ENCODE measurements at places on chromosomes 7 and 10.
A peak's percentile ranks its signal among the peaks of the same experiment; 100 is the strongest.

- DNase-seq, result no peak
These were observed 461 bp upstream of the ETV1 start for GRCh38 chr7:13989949-13990305.

DNA sequence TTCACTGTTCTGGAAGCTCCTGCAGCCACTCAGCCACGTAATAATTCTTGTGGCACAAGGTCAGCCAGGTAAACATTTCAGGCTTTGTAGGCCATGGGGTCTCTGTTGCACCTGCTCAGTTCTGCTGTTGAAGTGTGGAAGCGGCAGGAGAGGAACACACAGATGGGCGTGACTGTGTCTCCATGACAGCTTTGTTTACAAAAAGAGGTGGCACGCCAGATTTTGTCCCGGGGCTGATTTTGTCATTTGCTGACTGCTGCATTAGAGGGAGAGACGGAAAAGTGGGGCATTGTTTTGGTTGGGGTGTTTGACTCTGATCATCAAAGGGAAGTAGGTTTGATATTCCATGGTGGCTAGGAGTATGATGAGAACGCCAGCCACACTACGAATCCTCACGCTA, 103.1 kb downstream of the PRKAG2 start:
- no peak for DNase-seq

DNA sequence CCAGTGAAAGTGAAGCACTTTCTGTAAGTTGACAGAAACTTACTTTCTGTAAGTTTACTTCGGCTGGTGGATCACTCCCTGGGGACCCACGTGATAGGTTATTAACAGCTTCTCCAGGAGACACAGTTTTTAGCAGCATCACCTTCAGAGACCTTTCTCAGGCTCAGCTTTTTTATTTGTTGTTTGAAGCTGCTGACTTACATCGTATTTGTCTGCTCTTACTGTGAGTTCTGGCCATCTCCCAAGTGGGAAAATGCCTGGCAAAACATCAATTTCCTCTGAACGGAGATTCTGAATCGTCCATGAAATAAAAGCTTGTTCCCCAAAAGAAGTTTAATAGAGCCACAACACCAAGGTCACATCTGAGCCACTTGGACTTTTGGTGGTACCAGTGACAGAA, 178.7 kb upstream of the PODXL start:
- peak; percentile 32 for DNase-seq

DNA sequence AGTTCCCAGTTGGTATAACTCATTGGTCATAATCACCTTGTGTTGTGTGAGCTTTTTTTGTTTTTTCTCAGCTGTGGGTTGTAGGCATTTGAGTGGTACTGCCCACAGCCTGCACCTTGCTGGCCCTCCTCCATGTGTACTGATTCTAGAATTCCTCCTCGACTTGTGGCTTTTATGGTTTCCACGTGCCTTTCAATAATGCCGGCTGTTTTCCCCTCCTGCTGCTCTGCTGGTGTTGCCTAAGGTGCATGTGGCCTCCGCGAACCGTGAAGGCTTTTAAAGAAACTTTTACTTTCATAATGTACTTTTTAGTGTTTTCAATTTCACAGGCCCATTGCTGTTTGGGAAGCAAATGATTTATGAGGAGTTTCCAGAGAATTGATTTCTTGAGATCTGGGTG, 518.0 kb downstream of the REEP3 start:
- no peak for DNase-seq

GRCh38 chr10:102408728-102409603, 9.6 kb downstream of the PSD start:
- peak; percentile 94 for DNase-seq

- no peak for DNase-seq
These were observed 61.7 kb upstream of the TES start for GRCh38 chr7:116148626-116149025.

DNA sequence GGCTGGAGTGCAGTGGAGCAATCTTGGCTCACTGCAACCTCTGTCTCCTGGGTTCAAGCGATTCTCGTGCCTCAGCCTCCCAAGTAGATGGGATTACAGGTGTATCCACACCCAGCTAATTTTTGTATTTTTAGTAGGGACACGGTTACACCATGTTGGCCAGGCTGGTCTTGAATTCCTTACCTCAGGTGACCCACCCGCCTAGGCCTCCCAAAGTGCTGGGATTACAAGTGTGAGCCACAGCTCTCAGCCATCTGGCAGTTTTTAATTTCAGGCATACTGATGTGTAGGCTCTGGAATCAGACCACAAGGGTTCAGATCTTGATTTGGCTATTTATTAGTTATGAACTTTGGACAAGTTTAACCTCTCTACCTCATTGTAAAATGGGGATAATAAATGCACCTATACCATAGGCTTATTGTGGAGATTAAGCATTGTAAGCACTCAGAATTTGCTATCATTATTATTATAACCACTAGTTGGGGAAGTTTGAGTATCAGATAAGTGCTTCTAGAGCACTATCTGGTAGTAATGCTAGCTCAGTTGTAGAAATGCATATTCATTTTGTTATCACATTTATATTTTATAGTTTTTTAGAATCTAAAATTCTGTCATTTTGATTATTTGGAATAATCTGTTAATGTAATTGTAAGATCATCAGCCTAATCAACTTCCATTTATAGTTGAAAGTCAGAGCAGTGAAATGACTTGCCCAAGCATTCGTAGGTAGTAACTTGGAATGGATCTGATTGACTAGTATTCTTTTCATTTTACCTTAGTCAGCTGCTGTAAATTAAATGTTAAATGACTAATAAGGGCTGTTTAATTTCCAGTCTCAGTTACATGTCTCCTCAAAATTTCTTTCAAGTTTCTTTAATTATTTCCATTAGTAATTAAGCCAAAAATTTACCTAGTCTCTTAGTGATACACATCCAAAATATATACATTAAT, 22.5 kb downstream of the KMT2E start:
- DNase-seq, result no peak

- no peak for DNase-seq
These were observed 373.5 kb upstream of the LRRTM3 start for GRCh38 chr10:66552331-66552730.

GRCh38 chr7:157964521-157964920, 623.1 kb downstream of the PTPRN2 start:
- DNase-seq, result no peak

DNA sequence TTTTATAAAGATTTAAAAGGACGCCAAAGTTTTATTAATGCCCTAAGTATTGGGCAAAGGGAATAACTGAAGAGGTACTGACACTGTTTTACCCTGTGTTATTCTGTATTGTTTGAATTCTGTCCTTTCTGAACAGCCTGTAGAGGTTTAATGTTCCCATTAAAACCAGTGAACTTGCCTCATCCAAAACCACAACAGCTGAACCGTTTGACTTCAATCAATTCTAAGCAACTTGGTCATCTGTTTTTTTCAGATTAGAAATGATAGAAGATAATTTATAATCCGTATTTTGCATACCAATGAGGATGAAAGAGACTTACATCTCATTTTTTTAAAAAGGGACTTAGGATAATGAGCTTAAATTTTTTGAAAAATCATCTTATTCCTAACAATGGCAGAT, 40.4 kb downstream of the HACD1 start:
- DNase-seq, result no peak

DNA sequence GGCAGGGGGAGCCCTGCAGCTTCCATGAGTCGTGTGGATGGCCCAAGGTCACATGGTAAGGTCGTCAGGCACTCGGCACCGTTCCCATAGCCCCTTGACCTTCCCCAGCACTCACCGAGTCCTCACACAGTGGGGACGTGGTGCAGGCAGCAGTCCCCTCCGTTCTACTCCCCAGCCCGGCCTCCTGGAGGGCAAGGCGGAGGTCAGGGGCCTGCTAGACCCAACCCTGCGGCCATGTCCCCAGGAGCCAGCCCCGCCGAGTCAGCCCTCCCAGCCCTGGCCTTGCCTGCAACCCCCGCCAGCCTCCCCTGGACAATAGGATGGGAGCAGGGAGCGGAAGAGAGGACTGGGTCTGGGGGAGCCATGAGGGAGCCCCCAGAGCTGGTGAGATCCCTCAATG, 65.2 kb downstream of the ELFN1 start:
- no peak for DNase-seq

DNA sequence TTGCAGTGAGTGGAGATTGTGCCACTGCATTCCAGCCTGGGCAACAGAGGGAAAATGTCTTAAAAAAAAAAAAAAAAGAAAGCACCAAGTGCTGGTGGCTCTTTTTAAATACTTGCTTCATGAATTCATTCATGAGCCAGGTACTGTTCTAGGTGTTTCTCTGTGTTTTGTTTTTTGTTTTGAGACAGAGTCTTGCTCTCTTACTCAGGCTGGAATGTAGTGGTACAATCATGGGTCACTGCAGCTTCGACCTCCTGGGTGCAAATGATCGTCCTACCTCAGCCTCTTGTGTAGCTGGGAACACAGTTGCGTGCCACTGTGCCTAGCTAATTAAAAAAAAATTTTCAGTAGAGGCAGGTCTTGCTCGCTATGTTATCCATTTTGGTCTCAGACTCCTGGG, 5.3 kb downstream of the STOX1 start:
- DNase-seq, result no peak

DNA sequence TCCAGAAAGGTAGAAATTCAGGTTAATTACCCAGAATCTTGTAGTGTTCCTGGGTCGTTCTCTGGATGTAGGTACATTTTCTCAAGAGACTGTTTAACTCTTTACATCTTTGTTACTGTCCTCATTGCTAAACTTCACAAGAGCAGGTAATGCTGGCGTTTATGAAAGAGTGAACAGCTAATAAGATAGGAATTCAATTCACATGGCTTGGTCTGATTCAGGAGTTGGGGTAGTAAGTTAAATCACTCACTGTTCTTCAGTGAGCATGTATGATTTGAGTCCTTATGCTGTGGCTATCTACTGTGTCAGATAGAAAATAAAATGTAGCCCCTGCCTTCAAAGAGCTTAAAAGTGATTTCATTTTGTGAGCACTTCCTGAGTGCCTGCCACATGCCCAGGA, 480.0 kb downstream of the LRMDA start:
- no peak for DNase-seq

- DNase-seq, result no peak
These were observed 2.5 kb downstream of the DGKB start for GRCh38 chr7:14900051-14900450.

- no peak for DNase-seq
These were observed 9.5 kb upstream of the NPFFR1 start for GRCh38 chr10:70293169-70293843.

- no peak for DNase-seq
These were observed 189.7 kb downstream of the THSD7A start for GRCh38 chr7:11642276-11642675.

DNA sequence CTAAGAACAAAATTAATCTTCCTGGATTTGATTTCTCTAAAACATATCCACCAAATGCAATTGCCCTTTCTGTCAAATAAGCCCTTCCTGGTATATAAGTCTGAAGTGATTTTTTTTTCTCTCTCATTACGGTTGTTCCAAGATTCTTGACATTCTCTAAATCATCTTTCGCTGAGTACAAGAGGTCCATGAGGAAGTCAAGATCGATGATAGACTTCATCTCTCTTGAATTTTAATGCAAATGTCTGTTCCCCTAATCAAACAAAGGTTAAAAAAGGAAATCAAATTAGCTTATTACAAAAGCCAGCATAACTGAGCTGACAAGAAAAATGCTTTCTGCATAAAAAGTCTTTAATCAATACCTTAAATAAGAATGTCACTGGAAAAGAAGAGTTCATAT, 77.4 kb upstream of the ITGB1 start:
- no peak for DNase-seq

GRCh38 chr10:11893749-11894278, 70.7 kb downstream of the PROSER2 start:
- DNase-seq, result no peak
